Activated CD8-positive, alpha-beta memory T cell treated with anti-CD3 and anti-CD28 coated beads, Interleukin-2, amount 50 U/mL, for 4 hours (primary cell): ENCODE measurements at places on chromosomes 3 and 15.

GRCh38 chr3:133620066-133620784 lies 41.5 kb downstream of the TOPBP1 start:
- DNase-seq, result no peak

GRCh38 chr3:66297260-66297873 lies 76.6 kb downstream of the SLC25A26 start:
- no peak for DNase-seq

DNA sequence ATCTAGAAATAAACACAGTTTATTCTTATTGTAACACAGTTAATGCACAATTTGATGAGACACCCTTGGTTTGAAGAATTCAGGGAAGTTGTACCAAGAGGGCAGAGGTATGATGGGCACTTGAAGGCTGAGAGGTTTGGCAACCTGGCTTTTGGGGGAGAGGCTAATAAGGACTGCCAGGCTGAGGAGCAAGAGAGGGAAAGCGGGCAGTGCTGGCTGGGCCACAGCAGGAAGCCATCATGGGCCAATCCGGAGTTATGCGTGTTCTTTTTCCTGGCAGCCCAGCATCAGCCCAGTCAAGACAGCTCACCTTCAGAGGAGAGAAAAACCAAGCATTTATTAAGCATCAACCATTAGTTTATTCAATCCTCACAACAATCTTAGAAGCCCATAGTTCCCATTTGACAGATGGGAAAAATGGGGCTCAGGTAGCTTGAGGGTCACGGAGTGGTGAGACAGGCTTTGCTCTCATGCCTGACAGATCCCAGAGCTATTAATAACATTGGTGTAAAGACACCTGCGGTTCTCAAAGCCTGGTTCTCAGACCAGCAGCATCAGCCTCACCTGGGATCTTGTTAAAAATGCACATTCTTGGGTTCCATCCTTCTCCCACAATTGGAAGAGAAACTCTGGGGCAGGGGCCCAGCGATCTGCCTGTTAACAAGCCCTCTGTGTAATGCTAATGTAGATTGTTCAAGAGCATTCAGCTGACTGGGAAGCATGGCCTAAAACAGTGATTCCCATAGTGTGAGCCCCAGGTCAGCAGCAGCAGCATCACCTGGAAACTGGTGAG lies 183.7 kb downstream of the NTRK3 start:
- DNase-seq, result no peak

DNA sequence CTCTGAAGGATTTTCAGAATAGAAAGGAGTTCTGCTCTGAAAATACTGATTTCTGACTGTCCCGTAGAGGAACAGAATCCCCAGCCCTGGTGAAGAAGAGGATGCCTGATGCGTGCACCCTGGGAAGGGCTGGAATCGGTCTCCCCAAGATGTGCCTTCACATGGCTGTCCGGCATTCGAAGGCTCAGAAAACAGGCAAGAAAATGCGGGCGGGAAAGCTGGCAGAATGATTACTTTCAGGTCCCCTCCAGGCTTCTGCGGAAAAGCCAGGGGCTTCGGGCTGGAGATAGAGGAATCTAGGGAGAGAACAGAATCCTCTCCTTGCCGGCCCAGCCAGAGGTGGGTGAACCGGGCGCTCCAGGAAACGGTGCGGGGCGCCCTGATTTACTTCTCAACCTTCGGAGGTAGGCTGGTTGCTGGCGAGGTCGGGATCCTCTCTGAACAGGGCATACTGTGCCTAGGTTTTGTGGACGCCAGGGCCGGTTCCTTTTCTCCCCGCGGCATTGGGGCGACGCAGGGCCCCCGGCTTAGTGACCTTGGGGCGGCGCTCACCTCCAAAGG lies 2.5 kb downstream of the FOXL2NB start:
- DNase-seq, result no peak

- DNase-seq, result no peak
These were observed 645.9 kb downstream of the OTOL1 start for GRCh38 chr3:162142511-162142910.

GRCh38 chr3:123083383-123084124 lies 16.7 kb downstream of the PDIA5 start:
- no peak for DNase-seq

GRCh38 chr3:178658694-178659325 lies 122.6 kb downstream of the KCNMB2 start:
- no peak for DNase-seq

GRCh38 chr3:195337747-195338146 lies 66.8 kb upstream of the XXYLT1 start:
- DNase-seq, result no peak
